ENCODE measurements at places on chromosomes 11 and 22.

DNA sequence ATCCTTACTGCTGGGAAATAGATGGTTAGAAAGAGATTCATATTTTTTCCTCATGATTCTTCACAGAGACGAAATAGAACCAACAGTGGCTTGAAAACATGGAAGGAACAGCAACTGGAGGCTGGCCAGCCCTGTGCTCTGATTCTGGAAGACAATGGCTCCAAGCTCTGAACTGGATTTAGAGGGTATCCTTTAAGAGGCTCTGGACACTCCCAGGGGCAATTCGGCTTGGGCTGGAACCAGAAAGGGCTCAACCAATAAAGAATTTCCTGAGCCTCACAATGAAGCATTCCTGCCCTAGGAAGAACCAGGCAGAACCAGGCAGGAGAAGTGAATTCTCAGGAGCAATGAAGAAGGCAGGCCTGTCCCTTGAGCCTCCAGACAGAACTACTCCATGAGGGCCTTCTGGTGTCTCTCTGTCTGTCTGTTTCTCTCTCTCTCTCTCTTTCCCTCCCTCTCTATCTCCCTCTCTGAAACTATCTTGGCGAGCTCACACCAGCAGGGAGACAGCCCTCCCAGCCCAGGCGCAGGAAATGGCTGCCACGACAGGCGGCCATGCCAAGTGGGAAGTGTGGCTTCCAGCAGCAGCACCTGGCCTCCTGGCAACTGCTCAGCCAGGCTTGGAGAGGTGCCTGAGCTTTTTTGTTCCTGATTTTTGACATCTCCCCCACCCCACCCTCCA lies 93.3 kb downstream of the RCN1 start:
- DNase-seq, result no peak

DNA sequence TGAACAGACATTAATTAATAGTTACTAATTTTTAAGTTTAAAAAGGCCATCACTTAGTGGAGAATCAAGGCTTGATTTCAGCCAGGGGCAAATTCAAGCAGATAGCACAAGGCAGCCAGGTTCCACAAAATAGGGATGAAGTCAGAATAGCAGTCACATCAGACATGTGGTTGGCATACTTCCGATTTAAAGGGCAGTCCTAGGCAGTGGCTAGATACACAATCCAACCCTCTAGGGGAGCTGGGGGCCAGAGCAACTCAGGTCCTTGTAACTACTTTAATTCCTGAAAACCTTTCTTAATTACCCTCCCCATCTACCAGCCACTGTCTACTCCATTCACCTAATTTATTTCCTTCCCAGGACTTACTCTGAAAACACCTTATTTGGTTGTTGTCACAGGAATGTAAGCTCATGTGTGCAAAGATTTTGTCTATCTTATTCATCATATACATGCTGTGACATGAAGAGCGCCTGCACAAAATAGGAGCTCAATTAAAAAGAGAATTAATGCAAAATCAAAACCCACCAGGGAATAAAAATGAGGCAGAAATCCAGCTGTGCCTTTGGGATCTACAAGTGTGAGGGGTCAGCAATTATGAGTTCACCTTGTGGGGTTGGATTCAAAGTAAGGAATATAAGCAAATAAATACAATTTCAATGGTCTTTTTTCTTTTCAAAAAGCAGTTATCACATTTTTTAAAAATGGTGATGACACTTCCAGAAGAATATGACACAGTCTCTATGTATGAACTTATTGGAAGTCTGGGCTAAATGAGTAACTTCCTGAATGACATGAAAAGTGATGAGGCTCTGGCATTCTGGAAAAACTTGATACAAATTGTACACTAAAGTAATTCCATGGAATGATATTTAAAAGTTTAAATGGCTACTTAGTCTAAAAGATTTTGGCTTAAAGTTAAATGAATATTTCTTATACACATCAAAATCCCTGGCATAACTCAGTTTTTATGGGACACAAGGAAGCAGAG lies 53.8 kb downstream of the COPB1 start:
- no peak for DNase-seq

DNA sequence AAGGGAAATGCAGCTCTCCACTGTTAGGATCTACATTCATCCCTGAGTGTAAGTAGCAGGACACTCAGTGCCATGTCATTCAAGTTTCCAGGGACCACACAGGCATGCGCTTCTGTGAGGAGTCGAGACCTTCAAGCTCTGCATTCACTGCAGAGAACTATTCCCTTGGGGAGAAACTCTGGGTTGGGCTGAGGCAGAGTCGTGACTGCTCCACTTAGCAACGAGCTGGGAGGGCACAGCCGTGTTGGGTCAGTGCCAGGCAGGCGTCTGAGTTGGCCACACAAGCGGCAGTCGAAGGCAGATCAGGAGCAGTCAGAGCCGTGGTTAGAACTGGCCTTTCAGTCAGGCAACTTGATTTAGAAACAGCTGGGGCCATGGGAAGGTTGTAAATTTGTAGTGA lies 14.7 kb downstream of the MPEG1 start:
- DNase-seq, result no peak

DNA sequence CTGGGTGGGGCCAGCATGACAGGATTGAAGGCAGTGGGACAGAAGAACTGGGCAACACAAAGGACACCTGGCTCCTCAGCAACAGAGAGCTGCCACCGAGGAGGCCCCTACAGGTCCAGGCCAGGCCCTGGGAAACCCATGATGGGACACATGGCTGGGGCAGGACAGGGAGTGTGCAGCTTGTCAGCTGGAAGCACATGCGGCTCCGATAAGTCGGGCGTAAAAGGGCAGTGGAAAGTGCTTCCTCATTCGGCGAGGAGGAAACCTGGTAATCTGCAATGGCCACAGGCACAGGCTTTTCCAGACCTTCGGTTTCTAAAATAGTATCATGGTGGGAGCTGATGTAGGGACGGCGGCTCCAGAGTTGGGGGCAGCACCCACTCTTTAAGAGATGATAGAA lies 16.5 kb downstream of the GNAZ start:
- no peak for DNase-seq

GRCh38 chr11:56720513-56720912 lies 21.6 kb downstream of the OR9G1 start:
- DNase-seq, result no peak

GRCh38 chr11:64879244-64879900 lies 951 bp upstream of the EHD1 start:
- no peak for DNase-seq

GRCh38 chr22:36149441-36149840 lies 11.1 kb downstream of the APOL3 start:
- no peak for DNase-seq

All from NCI-H2081 treated with DMSO at 0.1 percent for 48 hours (cell line).